Fibroblast of upper back skin (primary cell): ENCODE measurements at places on chromosomes 11 and 22.

GRCh38 chr22:42001121-42001520, 2.5 kb downstream of the WBP2NL start:
- no peak for DNase-seq

GRCh38 chr11:68137833-68138232, 16.6 kb upstream of the CHKA start:
- DNase-seq: no peak

GRCh38 chr11:128714123-128714522, 20.3 kb downstream of the FLI1 start:
- no peak for DNase-seq

- DNase-seq: no peak
Observed at GRCh38 chr11:78341841-78342240, 75.8 kb downstream of the GAB2 start.

DNA sequence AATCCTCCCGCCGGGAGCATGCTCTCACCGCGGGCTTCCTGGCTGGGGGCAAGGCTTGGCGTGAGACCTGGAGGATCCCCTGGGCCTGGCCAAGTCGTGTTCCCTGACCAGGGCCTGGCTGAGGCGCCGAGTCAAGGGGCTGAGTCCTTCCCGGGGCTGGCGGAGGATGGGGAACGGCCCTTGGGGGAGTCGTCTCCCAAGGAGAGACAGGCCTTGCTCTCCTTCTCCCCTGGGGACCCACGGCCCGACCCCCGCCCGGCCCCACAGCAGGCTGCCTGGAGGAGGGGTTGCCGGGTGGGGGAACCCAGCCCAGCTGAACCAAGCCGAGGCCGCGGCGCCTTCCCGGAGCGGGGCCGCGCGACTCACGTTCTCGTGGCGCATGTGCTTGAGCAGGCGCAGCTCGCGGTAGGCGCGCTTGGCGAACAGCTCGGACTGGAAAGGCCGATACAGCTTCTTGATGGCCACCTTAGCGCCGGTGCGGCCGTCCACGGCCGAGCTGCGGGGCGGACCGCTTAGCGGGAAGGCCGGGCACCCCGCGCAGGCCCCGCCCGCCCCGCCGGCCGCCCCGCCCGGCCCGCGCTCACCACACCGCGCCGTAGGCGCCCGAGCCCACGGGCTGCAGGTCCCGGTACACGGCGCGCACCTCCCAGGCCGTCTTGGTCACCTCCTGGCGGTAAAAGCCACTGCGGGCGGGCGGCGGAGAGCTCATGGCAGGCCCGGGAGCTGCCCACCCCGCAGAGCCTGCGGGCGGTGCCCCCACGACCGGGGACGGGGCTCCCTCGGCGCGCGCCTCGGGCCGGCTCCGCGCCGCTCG, 475 bp downstream of the MAPK12 start:
- DNase-seq: peak; percentile 49

GRCh38 chr11:134591338-134591737, 179.3 kb upstream of the B3GAT1 start:
- DNase-seq: no peak

DNA sequence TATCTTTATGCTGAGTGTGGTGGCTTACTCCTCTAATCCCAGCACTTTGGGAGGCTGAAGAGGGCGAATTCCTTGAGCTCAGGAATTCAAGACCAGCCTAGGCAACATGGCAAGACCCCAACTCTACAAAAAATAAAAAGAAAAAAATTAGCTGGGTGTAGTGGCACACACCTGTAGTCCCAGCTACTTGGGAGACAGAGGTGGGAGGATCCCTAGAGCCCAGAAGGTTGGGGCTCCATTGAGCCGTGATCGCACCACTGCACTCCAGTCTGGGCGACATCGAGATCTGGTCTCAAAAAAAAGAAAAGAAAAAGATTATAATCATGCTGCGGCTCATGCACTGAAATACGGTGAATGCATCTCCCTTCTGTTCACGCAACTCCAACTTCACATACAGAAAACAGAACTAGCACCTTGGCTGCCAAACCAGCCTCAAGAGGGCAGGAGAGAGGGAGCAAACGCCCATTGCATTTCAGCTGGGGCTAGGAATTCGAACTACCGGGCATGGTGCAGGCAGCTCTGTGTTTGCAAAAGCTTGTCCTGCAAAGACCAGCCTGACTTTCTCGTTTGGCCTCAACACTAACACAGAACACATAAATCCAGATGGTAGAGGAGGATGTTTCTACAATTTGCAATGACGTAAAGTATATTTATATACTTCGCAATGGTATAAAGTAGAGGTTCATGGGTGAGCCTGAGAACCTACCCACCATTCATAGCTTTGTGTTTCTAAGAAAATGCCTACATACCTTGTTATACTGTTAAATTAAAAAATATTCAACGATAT, 6.3 kb upstream of the SYNGR1 start:
- DNase-seq: peak; percentile 51

- no peak for DNase-seq
Observed at GRCh38 chr11:102878595-102878994, 3.8 kb upstream of the MMP12 start.

- no peak for DNase-seq
Observed at GRCh38 chr11:129392995-129393394, 17.3 kb downstream of the BARX2 start.

DNA sequence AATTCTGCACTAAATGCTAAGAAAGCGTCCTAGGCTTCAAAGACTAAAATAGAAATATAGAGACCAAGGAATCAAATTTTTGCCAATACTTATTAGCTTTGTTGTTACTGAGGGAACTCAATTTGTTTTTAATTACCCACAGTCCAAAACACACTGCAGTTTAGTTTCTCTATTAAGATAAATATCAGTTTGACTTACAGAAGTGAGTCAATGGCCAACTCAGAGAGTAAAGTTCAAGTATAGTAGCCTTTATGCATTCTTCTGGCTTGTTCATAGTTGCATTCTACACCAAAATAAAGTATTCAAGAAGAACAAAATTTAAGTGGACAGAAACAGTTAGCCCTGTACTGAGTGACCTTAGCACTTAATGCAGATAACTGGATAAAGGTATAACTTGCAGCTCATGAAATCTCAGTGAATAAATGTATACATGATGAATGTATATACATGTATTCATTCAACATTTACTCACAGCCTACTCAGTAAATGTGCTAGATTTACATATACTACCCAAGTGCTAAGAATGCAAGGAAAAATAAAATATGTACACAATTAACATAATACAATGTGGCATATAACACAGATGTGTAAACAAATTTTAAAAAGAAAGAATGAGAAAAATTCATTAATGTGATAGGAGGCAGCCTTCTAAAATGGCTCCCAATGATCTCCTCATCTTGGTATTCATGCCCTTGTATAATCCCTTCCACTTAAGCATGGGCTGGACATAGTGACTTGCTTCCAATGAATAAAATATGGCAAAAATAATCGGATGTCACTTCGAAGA, 9.7 kb upstream of the RNF141 start:
- peak; percentile 35 for DNase-seq

- no peak for DNase-seq
Observed at GRCh38 chr22:19754701-19755144, 5.9 kb upstream of the TBX1 start.

- DNase-seq: peak; percentile 13
Observed at GRCh38 chr11:78961247-78961646, 386.6 kb upstream of the NARS2 start.

DNA sequence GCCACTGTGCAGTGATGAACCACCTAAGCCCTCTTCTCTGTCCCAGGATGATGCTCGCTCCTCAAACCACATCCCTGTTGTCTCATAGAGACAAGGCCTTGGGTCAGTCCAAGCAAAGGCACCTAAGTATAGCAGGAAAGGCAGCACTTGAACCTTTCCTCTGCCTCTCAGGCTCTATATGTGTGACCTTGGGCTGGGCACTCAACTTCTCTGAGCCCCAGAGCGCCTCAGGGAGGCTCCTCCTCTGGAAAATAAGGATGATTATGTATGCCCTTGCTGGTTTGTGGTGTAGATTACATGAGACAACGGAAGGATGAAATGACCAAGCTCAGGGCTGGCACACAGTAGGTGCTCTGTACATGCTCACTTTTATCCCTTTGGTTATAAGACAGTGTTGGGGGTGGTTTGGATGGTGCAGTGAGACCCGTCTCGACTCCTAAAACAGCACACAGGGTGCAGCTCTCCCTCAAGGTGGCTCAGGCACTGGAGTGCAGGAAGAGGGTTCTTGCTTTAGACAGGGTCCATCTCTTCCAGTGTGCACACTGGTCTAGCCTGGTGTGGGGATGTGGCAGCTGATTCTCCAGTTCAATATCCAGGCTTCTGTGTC, 40.2 kb upstream of the ACCSL start:
- no peak for DNase-seq

GRCh38 chr11:26580929-26581328, 8.9 kb upstream of the MUC15 start:
- peak; percentile 24 for DNase-seq

- peak; percentile 88 for DNase-seq
Observed at GRCh38 chr11:84901991-84902390, 725.2 kb downstream of the DLG2 start.

DNA sequence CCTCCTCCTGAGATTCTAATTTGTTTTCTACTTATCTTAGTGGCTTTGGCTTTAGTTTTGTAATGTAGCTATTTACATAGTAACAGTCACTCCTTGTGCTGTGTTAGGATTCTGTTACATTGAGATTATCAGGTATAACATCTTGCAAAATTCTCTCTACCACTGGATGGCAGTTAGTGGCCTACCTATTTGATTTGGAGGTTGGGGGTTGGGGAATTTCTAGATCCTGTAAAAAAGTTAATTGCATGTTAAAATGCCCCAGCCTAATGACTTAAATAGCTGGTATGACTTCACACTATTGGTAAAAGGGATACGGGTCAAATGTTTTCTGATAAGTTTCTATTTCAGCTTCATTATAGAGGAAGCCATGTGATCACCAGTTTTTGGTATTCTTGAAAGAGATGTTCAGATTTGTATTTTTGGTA, 2.8 kb downstream of the GRK3 start:
- no peak for DNase-seq

DNA sequence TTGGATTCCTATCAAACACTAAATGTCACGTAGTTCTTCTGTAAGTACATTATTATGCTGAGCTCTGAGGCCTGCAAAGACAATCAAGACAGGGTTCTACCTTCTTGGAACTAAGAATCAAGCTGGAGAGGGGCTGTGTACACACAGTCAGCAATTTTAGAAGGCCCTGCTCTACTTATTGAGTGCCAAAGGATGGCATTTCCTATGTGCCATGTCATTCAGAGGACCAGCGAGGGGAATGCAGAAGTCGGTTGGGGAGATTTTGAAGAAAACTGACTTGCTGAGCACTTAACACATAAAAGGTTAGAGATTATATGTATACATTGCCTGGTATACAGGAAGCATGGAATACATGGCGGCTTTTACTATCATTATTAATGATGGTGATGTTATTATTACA, 5.3 kb downstream of the SLC37A2 start:
- DNase-seq: no peak

GRCh38 chr22:47396515-47396914, 634.1 kb downstream of the TBC1D22A start:
- no peak for DNase-seq

DNA sequence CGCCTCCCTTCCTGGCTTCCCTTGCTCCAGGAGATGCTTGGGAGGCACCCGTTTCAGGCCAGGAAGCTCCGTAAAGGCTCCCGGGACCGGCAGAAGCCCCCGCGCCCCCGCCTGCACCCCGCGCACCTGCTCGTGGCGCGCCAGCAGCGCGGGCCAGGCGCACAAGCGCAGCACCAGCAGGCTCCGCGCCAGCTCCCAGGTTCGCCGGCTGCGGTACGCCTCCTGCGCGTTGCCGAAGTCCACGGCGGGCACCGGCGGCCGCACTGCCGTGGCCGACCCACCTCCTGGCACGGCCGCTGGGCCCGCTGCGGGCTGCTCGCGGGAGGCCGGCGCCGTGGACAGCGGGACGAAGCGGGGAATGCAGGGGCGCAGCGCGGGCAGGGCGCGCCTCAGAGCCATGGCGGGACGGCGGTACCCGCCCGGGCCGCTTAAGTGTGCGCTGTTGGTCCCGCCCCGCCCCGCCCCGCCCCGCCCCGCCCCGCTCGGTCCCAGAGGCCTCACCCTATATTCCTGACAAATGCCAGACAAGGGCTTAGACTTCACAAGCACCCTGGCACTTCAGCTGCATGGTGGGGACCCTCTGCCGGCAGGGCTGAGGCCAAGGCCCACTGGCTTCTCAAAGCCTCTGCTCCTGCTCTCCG, at the start of gene PRODH:
PRODH (minus strand) TSS at position 405 of the 641 bp plus-strand sequence; CDS start at position 399, 6 bp downstream.
- no peak for DNase-seq

DNA sequence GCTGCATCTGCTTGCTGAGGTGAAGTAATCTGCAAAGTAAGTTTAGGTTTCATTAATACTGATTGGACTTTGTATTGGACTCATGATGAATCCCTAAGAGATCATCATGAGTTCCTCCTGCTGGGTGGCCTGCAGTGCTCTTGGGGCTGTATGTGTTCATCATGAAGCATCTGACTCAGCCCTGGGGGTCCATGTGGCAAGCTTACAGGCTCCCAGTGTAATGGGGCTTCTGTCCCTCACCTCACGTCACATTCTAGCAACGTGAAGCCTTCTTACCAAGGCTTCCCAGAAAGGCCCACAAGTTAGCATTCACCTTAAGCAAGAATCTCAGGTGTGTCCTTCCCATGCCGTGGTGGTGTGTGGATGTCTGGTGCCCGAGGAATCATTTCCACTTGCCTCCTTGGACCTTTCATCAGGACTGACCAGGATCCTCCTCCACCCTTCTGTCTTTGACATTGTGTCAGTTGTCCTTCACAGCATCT, 23.7 kb downstream of the CRKL start:
- DNase-seq: peak; percentile 23

DNA sequence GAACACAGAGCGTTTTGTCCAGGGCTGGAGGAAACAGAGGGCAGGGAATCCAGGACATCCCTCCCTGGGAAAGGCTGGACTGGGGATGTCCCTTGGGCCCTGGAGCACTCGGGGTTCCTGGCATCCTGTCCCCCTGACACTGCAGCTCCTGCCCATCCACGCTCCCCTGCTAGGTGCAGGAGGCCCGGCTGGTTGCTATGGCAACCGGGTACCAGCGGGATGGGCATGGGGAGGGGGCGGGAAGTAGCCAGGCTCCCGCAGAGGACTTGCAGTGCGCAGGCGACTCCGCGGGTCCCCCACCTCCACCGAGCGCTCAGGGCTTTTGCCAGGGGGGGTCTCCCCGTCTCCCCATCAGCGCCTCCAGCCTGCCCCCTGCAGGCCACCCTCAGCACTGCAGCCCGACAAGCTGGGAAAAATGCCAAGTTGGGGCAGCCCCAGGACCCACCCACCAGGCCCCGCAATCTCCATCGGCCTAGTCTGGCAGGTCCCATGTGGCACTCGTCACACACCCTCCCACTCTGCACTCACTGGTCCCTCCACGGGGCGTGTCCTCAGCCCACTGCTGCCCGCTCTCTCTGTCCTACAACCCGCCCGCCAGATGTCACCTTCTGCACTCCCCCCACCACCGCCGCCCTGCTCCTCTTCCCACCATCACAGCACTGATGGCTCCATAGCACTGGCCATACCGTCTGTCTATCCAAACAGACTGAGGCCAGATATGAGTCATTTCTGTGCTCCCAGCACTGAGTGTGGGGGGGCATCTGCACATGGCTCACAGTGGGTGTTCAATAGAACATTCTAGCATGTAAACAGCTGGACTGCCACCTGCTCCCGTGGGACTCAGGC, 31.5 kb downstream of the KIAA0930 start:
- peak; percentile 75 for DNase-seq

GRCh38 chr11:78171951-78172350, 16.5 kb downstream of the KCTD21 start:
- no peak for DNase-seq
